Stomach (tissue), 19 donors: ENCODE measurements at places on chromosomes 13 and 19.

- no peak for DNase-seq
Measured at GRCh38 chr19:32627714-32628270, 46.8 kb downstream of the PDCD5 start.

DNA sequence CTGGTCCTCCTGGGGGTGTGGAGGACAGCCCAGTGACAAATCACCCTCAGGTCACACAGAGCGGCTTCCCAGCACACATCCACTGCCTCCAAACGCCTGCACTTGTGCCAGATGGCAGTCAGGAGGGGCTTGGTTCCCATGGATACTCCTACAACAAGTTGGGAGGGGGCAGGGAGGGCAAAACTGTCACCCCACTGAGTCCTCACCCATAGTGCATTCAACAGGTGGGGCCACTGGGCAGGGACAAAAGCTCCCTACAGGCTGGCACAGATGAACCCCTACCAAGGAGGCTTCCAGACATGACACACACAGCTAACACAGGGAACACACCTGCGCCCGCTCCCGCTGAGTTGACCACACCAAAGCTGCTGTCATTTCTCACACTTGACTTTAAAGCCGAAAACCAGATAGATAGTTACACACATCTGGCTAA, 120.5 kb downstream of the STK24 start:
- no peak for DNase-seq

GRCh38 chr13:66461021-66461420, 769.1 kb downstream of the PCDH9 start:
- DNase-seq = no peak

- peak; percentile 71 for DNase-seq
Measured at GRCh38 chr13:19862481-19863313, 752 bp downstream of the ZMYM5 start.

DNA sequence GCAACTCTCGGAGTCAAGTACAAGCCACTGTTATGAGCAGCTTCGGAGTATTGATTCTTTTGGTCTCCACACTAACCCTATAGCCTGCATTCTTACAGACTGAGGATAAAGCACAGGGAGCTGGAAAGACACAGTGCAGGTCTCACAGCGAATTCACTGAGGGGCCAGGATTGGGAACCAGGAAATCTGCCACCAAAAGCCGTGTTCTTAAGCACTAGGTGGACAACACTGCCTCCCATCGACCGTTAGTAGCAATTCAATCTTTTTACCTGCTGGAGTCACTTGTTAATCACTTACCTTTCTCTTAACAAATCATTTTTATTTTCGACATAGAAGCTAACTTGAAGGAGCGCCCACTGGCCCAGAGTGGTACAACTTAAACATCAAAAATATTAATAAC, 6.3 kb downstream of the PMIS2 start:
- DNase-seq = peak; percentile 36

- peak; percentile 95 for DNase-seq
Measured at GRCh38 chr19:19461671-19462622, 53.4 kb downstream of the TSSK6 start.

- no peak for DNase-seq
Measured at GRCh38 chr13:23750383-23751121, 138.6 kb downstream of the MIPEP start.

DNA sequence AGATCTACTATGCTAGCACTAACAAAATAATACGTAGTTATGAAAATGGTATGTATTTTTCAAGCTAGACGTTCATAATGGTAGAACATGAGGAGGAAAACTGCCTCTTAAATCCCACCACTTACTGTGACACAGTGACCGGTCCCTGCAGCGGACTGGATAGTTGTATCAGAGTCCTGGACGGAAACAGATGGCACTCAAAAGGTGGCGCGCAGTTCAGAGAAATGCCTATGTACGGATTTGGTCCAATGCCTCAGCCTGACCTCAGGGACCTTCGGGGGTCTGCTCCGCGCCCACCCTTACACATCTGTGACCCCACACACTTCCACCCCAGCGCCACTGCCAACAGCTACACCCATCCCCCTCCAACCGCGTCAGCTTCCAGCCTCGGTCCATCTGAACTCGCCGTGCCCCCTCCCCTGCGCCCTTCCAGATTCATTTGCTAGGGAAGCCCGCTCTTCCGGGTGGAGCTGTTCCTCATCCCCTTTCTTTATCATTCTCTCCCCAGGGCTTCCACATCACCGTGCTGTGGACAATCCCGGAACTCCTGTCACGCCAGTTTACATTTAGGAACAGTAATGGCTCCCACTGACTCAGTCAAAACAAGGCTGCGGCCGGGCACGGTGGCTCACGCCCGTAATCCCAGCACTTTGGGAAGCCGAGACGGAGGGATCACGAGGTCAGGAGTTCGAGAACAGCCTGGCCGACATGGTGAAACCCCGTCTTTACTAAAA, 792 bp upstream of the LENG8 start:
- DNase-seq = peak; percentile 89

- DNase-seq = peak; percentile 44
Measured at GRCh38 chr13:109610517-109610916, 175.9 kb downstream of the IRS2 start.

GRCh38 chr13:104869501-104869900, 1666.0 kb downstream of the EFNB2 start:
- DNase-seq = peak; percentile 11

- no peak for DNase-seq
Measured at GRCh38 chr13:75359266-75359665, 122.7 kb downstream of the TBC1D4 start.

DNA sequence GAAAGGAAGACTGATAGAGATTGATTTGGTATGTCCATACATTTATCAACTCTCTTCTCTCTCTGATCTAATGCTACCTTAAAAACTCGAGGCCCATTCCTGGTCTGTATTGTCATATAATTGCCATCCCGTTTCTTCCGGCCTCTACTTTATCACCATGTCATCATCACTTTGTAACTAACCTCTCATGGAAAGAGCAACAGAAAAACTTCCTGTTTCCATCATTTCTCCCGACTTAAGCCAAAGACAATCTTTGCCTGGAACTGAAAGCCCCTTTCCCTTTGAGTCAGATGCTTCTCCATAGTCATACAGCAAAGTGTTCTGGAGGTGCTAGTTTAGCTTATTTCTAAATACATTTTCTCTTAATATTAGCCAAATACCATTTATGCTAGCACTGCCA, 2.8 kb upstream of the STOML3 start:
- no peak for DNase-seq

DNA sequence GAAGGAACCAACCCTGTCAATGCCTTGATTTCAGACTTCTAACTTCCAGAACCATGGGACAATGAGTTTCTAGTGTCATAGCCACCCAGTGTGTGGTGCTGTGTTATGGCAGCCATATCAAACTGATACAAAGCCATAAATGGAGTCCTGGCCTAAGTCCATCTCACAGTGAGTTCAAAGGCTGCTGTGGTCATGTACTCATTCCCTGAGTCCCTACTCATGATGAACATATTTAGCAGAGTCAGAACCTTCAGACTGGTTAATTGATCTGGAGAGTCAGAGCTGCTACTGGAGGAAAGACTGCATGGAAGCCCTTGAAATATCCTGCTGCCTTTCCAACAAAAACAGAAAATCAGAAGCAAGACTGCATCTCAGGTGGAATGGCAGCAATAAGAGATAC, 39.2 kb upstream of the CSNK1A1L start:
- DNase-seq = no peak

DNA sequence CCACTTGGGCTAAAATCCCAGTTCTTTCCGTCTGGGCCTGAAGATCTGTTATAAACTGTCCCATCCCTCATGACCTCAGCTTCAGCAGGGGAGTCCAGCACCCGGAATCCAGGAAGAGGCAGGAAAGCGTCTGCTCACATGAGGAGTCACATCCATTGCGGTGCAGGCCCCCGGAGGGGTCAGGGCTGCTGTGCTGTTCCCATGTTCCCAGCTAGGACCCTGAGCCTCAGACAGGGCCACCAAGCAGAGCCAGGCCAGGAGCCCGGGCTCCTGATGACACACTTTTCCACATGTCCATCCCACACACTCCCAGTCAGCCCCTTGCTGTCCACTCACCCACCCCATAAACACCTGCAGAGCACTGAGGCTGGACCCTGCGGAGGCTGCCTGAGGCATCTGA, 45.3 kb upstream of the VSTM2B start:
- no peak for DNase-seq

DNA sequence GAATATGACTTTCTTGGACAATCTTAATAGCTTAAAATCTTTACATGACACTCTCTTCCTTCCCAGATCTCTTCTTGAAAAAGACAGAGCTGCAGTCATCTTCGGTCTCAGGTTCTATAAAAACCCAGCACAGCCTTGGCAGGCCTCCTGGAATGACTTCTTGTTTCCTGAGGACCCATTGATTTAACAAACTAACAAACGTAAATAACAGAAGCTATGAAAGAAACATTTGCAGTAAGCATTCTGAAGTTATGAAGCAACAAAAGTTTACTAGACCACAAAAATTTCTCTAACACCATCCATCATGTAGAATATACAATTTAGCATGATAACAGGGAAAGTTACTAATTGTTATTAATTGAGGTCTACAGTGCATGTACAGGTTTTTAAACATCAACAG, 62.8 kb upstream of the STARD13 start:
- no peak for DNase-seq

DNA sequence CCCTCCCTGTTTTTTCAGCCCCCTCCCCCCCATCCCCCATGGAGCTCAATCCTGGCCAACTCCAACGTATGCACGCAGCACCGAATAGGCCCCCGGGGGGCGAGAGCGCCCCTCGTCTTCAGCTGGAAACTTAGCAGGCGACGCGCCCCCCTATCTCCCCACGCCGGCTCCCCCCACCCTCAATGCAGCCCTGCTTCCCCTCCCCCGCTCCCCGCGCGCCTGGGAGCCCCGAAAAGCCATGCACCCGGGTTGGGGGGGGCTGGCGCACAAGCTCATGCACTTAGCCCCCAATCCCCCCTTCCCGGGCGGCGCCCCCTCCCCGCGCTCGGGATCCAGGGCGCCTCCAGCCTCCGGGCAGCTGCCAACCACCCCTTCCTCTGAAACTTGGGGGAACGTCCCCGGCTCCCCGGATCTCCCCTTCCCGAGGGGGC, 508 bp downstream of the ZBTB7A start:
- DNase-seq = no peak

- DNase-seq = no peak
Measured at GRCh38 chr13:77172650-77173049, 145.7 kb upstream of the FBXL3 start.

GRCh38 chr13:26222520-26223046, 469 bp upstream of the RNF6 start:
- DNase-seq = no peak

- DNase-seq = no peak
Measured at GRCh38 chr13:73261739-73262216, 203.0 kb downstream of the KLF5 start.

DNA sequence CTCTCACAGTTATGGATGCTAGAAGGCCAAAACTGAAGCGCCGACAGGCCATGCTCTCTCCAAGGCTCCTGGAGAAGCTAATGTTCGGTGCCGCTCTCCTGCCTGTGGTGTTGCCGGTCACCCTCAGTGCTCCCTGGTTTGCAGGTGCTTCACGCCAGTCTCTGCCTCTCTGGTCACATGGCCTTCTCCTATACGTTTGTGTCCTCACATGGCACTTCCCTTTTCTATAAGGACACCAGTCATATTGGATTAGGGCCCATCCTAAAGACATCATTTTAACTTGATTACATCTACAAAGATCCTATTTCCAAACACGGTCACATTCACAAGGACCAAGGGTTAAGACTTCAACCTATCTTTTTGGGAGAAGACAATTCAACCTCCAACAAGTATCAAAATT, 671.3 kb upstream of the ARGLU1 start:
- DNase-seq = no peak

DNA sequence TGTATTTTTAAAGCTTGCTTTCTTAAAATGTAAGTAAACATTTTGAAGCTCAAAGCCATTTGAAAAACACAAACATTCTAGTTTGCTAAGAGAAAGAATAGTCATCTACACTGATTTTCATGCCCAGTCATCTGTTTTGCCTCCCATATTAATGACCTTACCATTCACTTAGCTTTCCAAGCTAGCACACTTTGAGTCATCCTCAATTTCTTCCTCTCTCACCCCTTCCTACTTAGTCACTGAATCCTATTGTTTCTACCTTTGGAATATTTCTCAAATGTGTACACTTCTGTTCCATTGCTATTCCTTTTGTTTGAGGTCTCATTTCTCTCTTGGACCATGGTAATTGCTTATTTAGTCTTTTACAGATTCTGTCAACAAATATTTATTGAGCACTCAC, 7.3 kb upstream of the HS6ST3 start:
- no peak for DNase-seq

GRCh38 chr19:38079926-38080380, 144.1 kb downstream of the DPF1 start:
- peak; percentile 66 for DNase-seq

- no peak for DNase-seq
Measured at GRCh38 chr13:19650742-19651141, 17.3 kb downstream of the MPHOSPH8 start.

- DNase-seq = no peak
Measured at GRCh38 chr13:43140985-43141384, 117.6 kb downstream of the DNAJC15 start.

DNA sequence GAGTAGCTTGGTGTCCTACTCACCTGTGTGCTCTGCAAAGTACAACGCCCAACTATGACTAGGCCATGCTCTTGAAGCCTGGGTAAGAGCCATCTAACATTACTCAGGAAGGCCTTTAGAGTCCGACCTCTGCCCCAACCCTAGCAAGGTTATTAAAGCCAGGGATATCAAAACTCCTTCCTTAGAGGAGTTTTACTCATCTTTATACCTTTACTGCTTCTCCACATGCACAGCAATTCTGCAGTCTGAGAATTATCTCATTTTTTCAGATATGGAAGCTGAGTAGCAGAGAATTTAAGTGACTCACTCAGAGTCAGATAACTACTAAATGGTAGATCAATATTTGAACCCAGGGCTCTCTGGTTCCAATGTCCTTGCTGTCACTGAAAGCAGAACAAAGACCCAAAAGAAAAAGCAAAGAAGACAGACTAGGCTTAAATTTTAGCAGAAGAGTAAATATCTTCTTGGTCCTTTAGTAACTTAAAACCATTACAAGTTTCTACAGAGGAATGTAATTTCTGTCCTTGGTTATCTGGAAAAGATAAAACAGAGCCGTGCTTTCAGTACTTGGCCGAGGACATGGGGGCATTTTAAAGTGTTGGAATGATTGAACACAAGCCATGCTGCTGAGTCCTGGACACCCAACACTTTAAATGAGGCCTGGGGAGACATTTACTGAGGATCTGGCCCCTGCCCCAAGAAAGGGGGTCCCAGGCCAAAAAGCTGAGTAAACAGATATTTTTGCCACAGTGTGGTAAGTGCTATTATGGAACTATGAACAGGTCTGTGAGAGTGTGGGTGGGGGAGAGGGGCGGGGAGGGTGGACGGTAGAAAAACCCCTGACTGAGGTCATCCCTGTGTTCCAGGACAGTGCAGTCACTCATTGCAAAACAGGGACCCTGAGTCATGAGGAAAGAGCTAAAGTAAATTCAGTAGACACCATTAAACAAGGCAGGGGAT, 18.4 kb upstream of the KPNA3 start:
- DNase-seq = no peak
